ENCODE measurements at places on chromosomes 2 and 18. TPM values are rescaled to one million over a fixed set of nuclear protein-coding genes. Genes with fewer than 3 reads are reported as not detected.

DNA sequence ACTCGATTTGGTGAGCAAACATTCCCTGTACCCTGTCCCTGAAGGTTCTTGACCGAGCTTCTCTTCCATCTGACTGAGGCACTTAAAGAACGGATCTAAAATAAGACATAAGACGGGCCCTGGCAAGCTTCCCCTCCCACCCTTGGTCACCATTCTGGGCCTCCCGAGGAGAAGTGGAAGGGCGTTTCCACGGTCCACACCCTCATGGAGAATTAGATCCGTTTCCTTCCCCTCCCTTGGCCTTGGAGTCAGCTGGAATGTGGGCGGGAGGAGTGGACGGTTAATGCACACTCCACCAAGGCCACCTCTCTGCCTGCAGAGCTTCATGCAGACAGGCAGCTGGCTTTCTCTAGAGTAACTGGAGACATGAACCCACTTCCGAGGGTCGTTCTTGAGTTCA, 257.3 kb upstream of the APCDD1 start:
- no peak for DNase-seq

- no peak for DNase-seq
These were observed 93.3 kb downstream of the MARCHF4 start for GRCh38 chr2:216279031-216279430.

- DNase-seq: no peak
These were observed 11.1 kb downstream of the HADHB start for GRCh38 chr2:26255759-26256384.

DNA sequence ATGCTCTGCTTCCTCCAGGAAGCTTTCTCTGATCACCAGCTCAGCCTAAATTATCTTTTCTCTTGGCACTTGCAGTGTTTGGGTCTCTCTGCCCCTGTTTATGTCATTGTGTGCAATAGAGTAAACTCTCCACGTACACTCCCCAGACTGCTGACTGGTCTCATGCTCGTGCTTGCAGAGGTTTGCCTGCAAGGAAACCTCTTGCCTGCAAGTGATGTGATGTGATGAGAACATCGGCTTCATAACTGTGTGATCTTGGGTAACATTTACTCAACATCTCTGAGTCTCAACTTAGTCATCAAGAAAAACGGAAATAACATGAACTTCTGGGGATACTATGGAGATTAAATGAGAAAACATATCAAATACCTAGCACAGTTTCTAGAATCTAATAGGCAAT, 92.3 kb downstream of the BIN1 start:
- no peak for DNase-seq

GRCh38 chr2:16050908-16051489, 110.6 kb downstream of the MYCN start:
- DNase-seq: no peak

DNA sequence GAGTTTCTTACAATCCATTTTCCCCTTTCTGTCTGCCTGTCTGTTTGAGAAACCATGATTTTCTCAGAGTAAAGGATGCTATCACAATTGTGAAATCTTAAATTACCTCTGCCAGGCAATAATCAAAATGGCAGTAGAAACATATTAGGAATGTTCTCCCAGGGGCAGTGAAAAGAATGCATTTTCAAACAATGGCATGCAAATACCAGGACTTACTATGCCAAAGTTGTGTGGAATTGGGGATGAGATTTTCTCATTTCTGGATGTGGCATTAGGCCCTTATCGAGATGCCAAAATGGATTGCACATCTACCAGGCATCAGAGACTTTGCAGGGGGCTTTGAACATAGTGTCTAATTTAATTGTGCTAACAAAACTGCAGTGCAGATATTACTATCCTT, 821.4 kb downstream of the RNF144A start:
- no peak for DNase-seq

- no peak for DNase-seq
These were observed 13.6 kb upstream of the NARS1 start for GRCh38 chr18:57635003-57635822.

DNA sequence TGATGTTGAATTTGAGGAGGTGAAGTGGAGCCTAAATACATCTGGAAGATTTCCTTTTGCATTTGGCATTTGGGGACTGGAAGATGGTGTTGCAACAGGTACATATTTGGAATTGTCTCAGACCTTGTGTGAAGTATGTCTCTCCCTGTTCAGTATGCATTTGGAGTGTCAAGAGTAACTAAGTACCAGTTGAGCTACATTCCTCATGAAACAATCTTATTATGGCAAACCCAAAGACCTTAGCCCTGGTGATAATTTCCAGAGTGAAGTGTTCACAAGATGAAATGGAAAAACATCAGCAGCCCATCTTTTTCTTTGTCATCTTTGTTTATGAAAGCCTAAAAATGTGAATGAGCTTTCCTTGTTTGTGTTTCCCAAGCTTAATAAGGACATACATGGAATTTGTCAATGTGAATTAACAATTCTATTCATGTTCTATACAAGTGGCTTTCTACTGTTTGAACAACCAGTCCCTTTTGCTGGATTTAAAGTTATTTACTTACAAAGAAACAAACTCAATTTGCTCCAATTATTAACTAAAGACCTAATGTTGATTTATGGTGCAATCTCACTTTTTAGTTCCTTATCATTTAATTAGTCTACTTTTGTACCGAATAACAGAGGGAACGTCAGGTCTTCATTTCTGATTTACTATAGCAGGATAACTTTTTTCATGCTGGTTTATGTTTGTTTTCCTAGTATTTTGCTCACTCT, 42.1 kb upstream of the PPP1R1C start:
- no peak for DNase-seq

DNA sequence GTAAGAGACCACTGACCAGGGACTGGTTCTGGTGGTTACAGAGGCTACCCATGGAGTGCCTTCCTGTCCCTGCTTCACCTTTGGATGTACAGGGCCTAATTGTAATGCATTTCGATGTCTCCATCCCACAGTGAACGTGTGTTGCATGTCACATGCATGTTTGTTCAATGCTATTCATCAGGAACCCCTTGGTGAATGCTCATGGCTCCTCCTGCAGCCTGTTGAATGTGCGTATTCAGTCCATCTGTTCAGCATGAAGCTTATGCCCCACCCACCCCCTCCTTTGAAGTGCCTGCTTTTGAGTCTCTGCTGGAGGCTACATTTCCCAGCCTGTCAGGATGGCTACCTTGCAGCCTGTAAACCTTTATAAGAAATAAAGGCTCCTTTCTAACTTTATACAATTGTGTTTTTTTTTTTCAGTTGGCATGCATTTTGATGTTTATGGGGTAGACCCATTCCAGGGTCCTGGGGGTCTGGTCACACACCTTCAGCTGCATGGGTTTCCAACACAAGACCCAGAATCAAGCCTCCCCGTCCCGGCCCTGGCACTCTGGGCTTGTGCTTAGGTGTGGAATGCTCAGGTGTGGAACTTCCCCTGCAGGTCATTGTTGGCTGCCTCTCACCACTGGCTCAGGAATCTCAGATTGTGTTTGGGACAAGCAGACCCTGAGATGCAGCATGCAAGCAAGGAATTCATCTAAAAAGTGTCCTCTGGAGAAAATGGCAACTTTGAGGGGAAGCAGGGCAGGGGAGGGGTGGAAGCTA, 238.8 kb upstream of the HDAC4 start:
- DNase-seq: no peak

DNA sequence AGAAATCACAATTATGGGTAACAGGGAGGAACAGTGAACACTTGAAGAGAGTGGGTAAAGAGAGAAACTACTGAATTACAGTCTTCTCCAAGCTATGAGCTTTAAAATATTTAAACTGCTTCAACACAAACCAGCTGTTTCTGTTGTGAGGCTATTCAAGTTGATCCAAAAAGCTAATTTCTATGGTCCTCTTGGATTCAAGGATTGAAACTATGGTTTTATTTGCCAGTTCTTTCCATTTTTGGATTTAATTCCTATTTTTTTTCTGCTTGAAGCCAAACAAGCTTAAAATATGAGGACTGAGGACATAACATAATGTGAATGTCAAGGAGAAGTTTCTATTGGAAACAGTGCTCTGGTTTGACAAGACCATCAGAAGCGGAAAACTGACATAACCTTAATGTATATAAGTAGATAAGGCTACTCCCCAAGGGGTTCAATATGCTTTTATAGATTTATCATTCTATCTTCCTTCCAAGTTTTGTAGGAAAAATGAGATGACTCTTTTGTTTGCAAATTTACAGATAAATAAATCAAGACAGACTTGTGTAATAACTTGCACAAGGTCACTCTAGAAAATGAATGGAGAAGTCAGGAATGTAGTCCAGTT, 60.7 kb upstream of the AQP4 start:
- DNase-seq: no peak

DNA sequence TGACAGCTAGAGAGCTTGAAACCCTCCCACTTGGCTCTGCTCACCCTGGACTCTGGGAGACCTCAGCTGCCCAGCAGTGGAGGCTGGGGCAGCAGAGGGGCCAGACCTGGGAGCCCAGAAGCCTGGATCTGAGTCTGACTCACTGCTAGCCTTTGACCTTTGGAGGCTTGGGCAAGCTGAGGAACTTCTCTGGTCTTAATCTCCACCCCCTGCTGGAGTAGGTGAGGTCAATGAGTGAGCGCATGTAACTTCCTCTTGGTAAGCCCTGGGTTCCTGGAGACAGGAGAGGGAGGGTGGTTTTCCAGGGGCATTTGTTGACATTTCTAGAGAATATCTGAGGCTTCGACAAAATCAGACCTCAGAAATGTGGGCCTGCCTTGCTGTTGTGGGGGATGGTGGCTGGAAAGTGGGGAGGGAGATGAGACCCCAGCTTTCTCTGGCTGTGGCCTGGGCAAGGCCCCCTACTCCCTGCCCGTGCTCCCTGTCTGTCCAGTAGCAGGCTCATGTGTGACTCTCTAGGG, 73.0 kb upstream of the YWHAQ start:
- DNase-seq: no peak

DNA sequence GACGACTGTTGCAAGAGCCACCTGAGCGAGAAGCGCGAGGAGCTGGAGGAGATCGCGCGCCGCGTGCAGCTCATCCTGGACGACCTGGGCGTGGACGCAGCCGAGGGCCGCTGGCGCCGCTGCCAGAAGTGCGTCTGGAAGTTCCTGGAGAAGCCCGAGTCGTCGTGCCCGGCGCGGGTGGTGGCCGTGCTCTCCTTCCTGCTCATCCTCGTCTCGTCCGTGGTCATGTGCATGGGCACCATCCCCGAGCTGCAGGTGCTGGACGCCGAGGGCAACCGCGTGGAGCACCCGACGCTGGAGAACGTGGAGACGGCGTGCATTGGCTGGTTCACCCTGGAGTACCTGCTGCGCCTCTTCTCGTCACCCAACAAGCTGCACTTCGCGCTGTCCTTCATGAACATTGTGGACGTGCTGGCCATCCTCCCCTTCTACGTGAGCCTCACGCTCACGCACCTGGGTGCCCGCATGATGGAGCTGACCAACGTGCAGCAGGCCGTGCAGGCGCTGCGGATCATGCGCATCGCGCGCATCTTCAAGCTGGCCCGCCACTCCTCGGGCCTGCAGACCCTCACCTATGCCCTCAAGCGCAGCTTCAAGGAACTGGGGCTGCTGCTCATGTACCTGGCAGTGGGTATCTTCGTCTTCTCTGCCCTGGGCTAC, 1.2 kb downstream of the KCNF1 start:
- DNase-seq: no peak

- DNase-seq: no peak
These were observed 139.1 kb downstream of the VAPA start for GRCh38 chr18:10052871-10053270.

GRCh38 chr2:150319085-150319484, 168.4 kb downstream of the RND3 start:
- no peak for DNase-seq

DNA sequence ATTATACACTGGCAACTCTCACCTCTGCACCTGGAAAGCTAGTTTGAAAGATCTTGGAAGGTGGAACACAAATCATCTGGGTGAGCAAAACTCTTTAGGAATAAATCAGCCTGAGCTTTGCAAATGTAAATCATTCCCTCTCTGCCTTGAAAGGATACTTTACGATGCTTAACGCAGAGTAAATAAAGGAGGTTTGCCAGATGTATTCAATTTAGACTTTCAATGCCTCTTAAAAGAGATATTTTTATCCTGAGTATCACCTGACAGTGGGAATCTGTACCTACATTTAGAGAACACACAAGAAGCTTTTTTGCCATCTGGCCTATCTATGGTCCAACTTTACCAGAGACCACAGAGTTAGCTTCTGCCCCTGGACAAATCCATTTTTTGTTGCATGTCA, 983.2 kb upstream of the CDH2 start:
- DNase-seq: no peak

DNA sequence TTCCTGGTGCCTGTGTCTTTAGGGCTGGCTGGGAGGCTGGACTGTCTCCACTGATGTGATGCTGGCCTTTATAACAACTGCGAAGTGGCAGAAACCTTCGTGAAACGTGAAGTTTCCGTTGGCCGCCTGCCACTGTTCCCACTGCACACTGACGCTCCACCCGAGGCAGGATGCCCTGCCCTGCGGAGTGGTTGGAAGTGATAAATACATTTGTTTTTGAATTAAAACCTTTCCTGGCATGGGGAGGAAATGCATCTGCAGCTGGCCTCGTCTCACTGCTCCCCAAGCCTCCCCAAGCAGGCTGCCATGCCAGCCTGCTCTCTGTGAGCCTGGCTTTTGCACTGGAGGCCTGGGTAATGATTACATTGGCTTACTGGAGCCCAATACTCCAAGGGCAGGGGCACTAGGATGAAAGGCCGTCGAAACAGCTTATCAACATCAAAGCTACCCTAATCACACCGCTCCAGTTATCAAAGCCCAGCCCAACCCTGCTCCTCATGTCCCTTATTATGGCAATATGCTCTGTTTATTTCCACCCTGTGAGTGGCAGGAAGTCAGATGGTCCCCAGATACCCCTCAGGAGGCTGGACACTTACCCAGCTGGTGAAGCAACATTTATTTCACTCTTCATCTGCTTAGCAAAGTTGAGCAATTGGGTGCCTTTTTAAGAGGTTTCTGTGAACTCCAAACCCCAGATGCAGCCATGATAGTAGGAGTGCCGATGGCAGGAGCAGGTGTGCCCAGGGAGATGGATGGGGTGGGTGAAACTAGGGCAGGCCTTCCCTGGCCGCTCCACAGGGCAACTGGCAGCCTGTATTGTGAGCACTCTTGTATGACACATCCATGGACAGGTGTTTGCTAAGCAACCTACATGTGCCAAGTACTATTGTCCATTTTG, 97.4 kb upstream of the ITGA6 start:
- no peak for DNase-seq

GRCh38 chr2:207933396-207934065, 91.8 kb downstream of the PLEKHM3 start:
- DNase-seq: no peak

GRCh38 chr2:1910592-1911246, 166.4 kb upstream of the PXDN start:
- no peak for DNase-seq

TEKT4 gene
- total RNA-seq: not detected

DPYSL5 gene
- total RNA-seq: not detected

POTEI gene
- total RNA-seq: not detected

DNAJC5G gene
- total RNA-seq: not detected

GNAL gene
- total RNA-seq: 0.76 TPM

PLEK gene
- total RNA-seq: 10.1 TPM

CAPN13 gene
- total RNA-seq: not detected

DSG1 gene
- not detected for total RNA-seq

LRATD1 gene
- not detected for total RNA-seq

METAP1D gene
- 3.7 TPM for total RNA-seq

MTCL1 gene
- total RNA-seq: 0.20 TPM
